Progenitor cell of endocrine pancreas (in vitro differentiated cells): ENCODE measurements at places on chromosomes 7 and 10. TPM values are rescaled to one million over a fixed set of nuclear protein-coding genes. Genes with fewer than 3 reads are reported as not detected.

- no peaks in the 10 kb centered on the region for H3K4me1 ChIP-seq
- no peaks in the 10 kb centered on the region for H3K27me3 ChIP-seq
Measured at GRCh38 chr7:13028825-13029099, 341.3 kb downstream of the ARL4A start.

DNA sequence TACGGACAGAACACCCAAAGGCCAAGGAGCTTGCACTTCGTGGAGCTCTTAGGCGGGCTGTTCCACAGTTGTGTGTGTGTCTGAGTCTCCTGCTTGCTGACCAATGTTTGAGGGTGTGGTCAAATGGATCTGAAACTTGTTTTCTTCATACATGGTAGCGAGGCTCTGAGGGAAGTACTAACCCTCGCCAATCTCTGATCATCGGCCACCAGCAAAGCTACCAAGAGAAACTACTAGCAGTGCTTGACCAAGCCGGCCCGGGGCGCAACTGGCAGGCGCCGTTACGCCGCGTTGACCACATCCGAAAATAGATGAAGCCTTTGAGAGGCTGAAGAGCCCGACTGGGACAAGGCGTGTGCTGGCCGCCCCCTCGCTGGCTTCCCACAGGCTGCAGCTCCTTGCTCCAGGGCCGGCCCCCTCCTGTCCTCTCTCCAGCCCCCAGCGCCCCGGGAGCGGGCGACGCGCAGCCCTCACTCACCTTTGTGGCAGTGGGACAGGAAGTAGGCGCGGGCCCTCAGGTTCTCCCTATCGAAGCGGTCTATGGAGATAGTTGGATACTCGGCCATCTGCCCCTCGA, 384 bp downstream of the DCLRE1C start:
- no peaks in the 10 kb centered on the region for H3K27me3 ChIP-seq
- DNase-seq: no peak
- peak overlapping the region; percentile 91 for H3K4me3 ChIP-seq
- no peaks in the 10 kb centered on the region for H3K36me3 ChIP-seq

The PDK4 gene
- total RNA-seq: 21.0 and 29.1 TPM in 2 replicates

The ANKRD30A gene
- total RNA-seq: not detected in 2 replicates

GRCh38 chr10:124238367-124238766, 145.0 kb upstream of the CHST15 start:
- H3K27ac ChIP-seq: no peak overlapping the region
- H3K27me3 ChIP-seq: peaks cover 5% of the 10 kb centered on the region
- H3K4me1 ChIP-seq: no peaks in the 10 kb centered on the region
- DNase-seq: no peak
- no peaks in the 10 kb centered on the region for H3K36me3 ChIP-seq

- no peak for DNase-seq
- H3K4me3 ChIP-seq: no peak overlapping the region
- no peaks in the 10 kb centered on the region for H3K4me1 ChIP-seq
- H3K27ac ChIP-seq: no peak overlapping the region
Measured at GRCh38 chr10:23768281-23768680, 329.4 kb downstream of the OTUD1 start.

DNA sequence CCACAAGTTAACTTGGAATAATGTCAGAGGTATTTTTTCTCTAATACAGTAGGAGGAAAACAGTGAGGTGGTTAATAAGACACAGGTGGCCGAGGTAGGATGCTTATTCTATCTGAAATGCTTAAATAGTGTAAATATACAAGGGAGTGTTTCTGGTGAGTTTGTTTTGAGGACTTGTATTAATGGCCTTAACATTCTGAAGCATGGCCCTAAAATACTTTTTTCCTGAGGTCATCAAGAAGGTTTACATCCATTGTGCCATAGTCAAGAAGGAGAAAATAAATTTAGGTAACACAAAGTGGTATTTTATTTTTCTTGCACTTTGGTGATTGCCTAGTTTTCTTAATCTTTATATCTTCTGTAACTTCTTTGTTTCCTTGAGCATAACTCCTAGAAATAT, 18.8 kb downstream of the GNAI1 start:
- H3K36me3 ChIP-seq: peaks cover under 1% of the 10 kb centered on the region
- H3K4me1 ChIP-seq: peaks cover 18% of the 10 kb centered on the region
- H3K27ac ChIP-seq: no peak overlapping the region
- DNase-seq: no peak

DNA sequence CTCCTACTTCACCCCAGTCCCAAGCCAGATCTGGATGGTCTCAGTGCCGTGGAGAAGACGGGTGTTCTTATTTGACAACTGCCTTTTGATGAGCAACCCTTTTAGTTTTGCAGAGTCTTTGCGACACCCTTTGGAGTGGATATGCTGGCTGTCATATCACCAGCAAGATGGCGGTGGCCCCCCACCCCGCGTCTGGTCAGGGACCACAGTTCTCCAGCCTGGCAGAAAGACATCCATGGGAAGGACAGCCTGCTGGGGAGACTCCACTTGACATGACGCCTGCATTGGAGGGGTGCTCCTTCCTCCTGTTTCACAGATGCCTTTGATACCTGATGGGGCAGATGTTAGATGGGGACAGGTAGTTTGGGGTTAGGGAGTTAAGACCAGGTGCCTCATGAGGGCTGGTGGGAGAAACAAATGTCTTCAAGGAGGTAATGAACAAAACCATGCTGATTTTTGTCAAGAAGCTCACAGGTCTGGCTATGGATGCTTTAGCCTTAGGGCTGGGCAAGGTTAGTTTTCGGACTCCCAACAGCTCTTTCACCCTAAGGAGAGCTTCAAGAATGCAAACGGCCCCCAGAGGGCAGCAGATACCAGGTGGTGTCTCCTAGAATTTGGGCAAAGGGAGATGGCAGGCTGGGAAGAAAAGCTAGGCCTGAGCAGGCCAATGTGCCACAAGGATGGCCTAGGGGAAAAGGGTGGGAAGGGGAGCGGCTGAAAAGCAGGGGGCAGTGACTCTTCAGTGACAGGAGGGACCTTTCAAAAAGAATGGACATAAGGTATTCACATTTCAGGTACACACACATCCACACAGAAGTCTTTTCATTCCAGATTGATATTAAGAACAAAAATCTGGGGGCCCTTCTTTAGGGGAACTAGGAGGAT, 95.2 kb downstream of the CLEC2L start:
- no peak overlapping the region for H3K4me3 ChIP-seq
- H3K36me3 ChIP-seq: peaks cover 27% of the 10 kb centered on the region
- peak overlapping the region; percentile 62 for H3K27ac ChIP-seq
- H3K27me3 ChIP-seq: no peaks in the 10 kb centered on the region
- no peaks in the 10 kb centered on the region for H3K4me1 ChIP-seq

DNA sequence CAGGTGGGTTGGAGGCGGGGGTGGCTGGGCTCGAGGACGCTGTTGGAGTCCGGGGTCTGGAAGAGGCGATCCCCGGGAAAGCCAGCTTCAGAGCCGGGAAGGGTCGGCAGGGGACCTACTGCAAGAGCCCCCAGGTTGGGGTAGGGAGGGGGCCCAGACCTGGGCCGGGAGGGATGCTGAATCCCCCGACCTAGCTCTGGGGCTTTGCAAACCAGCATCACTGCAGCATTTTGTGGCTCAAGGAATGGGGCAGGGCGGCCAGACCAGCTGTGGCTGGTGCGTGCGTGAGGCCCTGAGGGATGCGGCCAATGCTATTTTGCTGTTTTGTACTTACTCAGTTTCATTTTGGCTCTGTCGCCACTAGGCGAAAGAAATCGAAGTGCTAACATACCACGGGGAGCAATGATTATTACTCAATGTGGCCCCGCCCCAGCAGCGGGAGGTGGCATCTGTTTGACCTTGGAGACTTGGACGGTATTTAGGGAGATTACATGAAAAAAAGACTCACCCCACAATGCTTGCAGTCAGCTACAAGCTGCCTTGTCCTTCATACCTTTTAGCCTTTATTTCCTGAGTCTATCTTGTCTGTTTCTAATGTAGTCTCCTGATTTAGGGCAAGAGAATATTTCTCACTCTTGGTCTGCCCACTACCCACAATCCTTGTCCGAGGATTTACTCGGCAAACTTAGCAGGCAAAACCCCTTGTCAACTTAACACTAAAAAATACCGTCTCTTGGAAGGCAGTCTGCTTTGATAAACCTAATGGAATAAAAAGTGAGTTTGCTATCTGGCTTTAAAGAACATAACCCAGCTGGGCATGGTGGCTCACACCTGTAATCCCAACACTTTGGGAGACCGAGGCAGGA, 16.2 kb downstream of the HSPB1 start:
- no peaks in the 10 kb centered on the region for H3K36me3 ChIP-seq
- peaks cover 14% of the 10 kb centered on the region for H3K4me1 ChIP-seq
- peak overlapping the region; percentile 96 for H3K27ac ChIP-seq
- peak; percentile 50 for DNase-seq
- no peaks in the 10 kb centered on the region for H3K27me3 ChIP-seq

The SYCE1 gene
- total RNA-seq: not detected in 2 replicates

DNA sequence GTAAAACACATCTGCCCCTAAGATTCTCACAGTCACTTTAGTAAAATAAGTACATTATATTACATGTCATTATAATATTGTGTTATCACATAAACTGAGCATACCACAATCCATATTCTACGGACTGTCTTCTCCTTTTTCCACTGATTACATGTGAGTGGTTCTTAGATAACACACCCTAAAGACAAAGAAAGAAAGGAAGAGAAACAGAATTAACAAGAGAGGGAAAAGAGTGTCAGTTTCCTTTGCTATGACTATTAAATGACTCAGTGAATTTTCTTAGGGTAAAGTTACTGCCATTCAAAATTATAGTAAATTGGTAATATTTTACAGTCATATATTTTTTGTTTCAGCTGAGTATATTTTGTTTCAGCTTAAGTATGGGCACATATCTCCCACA, 268.3 kb downstream of the TWIST1 start:
- H3K27ac ChIP-seq: no peak overlapping the region
- no peak overlapping the region for H3K4me3 ChIP-seq
- H3K27me3 ChIP-seq: no peaks in the 10 kb centered on the region
- DNase-seq: no peak

The CPXM2 gene
- 0.14 and 0.18 TPM in 2 replicates for total RNA-seq

DNA sequence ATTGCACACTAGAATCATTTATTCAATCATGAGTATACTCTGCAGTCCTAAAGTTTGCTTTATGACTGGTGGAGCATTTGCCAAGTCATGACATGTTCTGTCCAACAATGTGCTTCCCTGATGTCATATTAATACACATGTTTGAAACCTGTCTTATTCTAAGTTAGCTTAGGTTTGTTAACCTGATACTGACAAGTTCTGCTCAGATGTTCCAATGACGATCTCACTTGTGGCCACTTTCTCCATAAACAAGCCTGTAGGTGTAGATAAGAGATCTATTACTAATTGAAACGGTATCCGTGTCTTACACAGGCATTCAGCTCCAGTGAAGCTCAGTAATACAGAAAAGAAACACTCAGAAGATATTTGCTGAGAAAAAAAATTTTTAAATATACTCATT, 64.9 kb downstream of the GPR37 start:
- no peaks in the 10 kb centered on the region for H3K36me3 ChIP-seq
- H3K27me3 ChIP-seq: no peaks in the 10 kb centered on the region
- H3K4me3 ChIP-seq: no peak overlapping the region
- no peak for DNase-seq
- no peaks in the 10 kb centered on the region for H3K4me1 ChIP-seq

DNA sequence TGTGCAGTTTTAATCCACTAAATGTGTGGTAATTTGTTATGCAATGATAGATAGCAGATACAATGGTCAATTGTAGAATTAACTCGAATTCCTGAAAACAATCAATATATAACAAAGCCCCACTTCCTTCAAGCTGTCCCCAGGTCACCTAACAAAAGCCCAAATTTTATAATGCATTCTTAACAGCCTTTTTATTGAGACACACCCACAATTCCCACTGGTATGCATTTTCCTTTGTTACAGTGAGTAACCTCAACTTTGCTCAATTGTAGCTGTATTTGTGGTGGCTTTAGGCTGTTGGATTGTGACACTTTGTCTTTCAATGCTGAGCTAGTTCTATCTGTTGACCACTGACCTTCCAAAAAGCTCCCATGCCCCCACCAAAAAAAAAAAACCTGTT, 279.8 kb upstream of the CACNA2D1 start:
- H3K27me3 ChIP-seq: no peaks in the 10 kb centered on the region
- peaks cover 12% of the 10 kb centered on the region for H3K4me1 ChIP-seq
- H3K36me3 ChIP-seq: no peaks in the 10 kb centered on the region
- no peak overlapping the region for H3K4me3 ChIP-seq
- no peak for DNase-seq
- H3K27ac ChIP-seq: no peak overlapping the region

DNA sequence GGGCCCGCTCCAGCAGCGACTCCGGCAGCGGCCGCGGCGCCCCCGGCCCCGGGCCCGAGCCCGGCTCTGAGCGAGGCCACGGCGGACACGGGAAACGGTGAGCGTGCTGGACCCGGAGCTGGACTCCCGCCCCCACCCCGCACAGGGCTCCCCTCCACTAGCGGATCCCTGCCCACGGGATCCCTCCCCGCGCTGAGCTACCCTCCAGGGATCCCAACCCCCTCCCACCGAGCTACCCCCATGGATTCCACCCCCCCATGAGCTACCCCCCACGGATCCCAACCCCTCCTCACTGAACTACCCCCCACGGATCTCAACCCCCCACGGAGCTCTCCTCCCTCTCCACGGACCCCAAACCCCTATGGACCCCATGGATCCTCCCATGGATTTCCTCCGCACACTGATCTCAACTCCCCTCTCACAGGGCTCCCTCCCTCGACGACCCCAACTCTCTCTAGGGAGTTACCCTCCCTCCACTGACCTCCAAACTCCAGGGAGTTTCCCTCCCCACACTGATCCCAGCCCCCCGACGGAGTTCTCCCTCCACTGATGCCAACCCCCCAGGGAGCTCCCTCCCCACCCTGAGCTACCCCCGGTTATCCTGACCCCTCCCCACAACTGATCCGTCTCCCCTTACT, 20.6 kb upstream of the HSPB1 start:
- no peak overlapping the region for H3K27ac ChIP-seq
- peak overlapping the region; percentile 47 for H3K4me3 ChIP-seq
- peaks cover 2% of the 10 kb centered on the region for H3K4me1 ChIP-seq
- no peaks in the 10 kb centered on the region for H3K36me3 ChIP-seq

The PRSS37 gene
- not detected in 2 replicates for total RNA-seq

GRCh38 chr7:116899308-116899707, 36.9 kb downstream of the CAPZA2 start:
- H3K4me1 ChIP-seq: peaks cover 2% of the 10 kb centered on the region
- no peak overlapping the region for H3K27ac ChIP-seq
- H3K4me3 ChIP-seq: no peak overlapping the region
- H3K27me3 ChIP-seq: no peaks in the 10 kb centered on the region

- no peak for DNase-seq
- H3K27ac ChIP-seq: no peak overlapping the region
- H3K4me1 ChIP-seq: no peaks in the 10 kb centered on the region
- no peak overlapping the region for H3K4me3 ChIP-seq
Measured at GRCh38 chr7:102222445-102222844, 64.2 kb upstream of the SH2B2 start.

DNA sequence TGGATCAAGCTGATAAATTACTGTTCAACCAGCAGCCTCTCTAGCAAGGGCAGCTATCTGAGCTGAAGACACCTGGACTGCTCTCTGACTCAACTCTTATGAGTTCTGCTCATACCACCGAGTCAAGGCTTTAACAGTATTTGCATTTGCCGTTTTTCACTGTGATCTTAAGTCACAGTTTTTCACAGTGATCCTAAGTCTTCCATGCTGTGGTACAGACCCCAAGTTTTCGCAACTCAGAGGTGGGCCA, 31.3 kb downstream of the PIP4K2A start:
- no peaks in the 10 kb centered on the region for H3K27me3 ChIP-seq
- H3K4me1 ChIP-seq: peaks cover 35% of the 10 kb centered on the region
- no peak overlapping the region for H3K4me3 ChIP-seq
- DNase-seq: no peak
- H3K36me3 ChIP-seq: peaks cover 7% of the 10 kb centered on the region
- H3K27ac ChIP-seq: peak overlapping the region; percentile 90
